GM04504 (cell line): ENCODE measurements at places on chromosomes 2 and 18.

DNA sequence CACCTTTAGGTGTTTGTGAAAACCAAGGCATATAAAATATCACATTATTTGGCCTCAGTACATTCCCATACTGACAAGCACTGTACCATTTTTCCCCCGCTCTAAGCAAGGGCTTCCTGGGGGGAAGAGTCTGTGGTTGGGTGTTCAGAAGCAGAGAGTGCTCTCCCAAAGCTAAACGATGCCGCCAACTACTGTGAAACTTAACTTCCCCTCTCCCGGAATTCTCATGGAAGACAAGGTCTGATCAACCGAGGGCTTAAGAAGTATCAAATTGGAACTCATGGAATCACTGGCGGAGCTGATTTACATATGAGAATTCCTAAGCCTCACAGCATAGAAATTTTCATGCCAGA, 433 bp upstream of the MFF start:
- DNase-seq = no peak

GRCh38 chr2:53111406-53111805, 656.2 kb upstream of the CHAC2 start:
- DNase-seq = no peak

DNA sequence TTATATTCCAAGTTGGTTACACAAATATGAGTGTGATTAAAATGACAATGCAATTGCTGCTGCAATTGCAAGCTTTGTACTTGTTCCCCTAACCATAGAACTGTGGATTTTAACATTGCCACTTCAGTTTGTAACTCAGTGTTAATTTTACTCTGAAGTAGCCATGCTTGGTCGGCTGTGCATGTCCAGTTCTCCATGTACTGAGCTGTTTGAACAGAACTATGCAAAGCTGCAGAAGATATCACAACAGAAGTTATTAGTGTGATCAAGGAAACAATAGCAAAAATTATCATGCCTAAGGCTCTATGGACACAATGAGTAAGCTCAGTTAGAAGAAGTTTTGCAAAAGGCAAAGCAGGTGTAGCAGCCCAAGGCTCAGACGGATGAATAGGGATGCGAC, 45.3 kb downstream of the CXCR4 start:
- DNase-seq = no peak

DNA sequence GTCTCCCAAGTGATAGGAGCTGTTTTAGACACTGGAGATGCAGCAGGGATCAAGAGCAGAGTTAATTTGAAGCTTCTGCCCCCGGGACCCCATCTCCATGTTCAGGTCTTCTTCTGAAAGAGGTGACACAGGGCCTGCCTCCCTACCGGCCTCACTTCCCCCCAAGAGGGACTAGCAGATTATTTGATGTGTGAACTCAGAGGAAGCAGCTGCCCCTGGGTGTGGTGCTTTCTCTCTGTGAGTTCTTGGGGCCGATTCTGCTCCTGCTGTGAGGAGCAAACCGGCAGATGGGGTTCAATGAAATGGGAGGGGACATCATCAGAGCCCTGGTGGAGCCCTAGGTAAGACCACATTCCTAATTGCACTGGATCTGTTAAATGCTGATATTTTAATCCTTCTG, 193.4 kb downstream of the FBXO15 start:
- no peak for DNase-seq

DNA sequence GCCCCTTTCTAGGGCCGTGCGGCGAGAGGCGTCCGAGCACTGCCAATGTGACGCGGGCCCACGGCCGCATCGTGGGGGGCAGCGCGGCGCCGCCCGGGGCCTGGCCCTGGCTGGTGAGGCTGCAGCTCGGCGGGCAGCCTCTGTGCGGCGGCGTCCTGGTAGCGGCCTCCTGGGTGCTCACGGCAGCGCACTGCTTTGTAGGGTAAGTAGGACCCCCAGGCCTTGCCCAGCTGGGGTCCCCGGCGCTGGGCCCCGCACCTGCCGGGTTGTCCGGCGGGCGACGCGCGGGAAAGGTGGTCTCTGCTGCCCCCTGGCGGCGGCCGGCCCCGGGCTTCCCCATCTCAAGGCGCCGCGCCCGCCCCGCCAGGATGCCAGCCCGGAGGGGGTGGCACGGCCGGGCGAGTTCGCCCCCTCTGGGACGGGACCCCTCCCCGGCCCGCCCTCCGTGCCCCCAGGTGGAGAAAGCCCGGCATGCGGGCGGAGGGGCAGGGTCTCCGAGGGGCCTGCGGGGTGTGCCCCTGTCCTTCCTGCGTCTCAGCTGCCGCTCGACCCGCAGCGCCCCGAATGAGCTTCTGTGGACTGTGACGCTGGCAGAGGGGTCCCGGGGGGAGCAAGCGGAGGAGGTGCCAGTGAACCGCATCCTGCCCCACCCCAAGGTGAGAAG, 1.9 kb downstream of the PRSS56 start:
- no peak for DNase-seq

- no peak for DNase-seq
Observed at GRCh38 chr2:134773759-134774742, 55.3 kb upstream of the TMEM163 start.

DNA sequence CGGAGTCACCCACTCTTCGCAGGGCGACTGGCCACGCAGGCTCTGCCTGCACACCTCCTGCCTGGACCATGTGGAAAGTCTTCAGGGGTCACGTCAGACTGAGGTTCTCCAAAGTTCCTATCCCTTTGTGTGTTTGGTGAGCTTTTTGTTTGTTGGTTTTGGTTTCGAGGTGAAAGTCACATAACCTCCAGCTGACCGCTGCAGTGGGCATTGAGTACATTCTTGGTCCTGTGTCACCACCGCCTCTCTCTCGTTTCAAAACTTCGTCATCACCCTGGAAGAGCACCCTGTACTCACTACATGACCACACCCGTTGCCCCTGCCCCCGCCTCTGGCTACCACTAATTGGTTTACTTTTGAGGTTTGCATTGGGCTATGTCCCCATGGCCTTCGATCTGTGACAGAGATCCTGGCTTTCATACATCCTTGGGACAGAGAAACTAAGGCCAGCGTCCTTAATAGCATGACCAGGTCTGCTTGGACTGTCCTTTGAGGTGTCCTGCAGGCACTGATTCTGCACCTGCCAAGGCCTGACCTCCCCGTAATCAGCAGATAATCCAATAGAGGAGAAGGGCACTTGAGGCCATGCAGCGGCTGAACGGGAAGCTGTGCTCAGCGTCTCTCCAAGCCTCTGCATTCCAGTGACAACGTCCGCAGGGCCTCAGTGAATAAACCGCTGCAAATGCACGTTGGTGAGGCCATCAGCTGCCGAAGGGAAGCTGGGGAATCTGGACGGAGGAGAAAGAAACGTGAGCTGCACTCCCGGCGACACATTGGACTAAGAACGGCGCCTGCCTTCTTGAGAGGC, 46.8 kb downstream of the SH3BP4 start:
- DNase-seq = no peak

GRCh38 chr2:186503827-186504606, 18.0 kb downstream of the ZC3H15 start:
- DNase-seq = no peak

GRCh38 chr2:28915939-28916338, 21.5 kb downstream of the WDR43 start:
- no peak for DNase-seq

DNA sequence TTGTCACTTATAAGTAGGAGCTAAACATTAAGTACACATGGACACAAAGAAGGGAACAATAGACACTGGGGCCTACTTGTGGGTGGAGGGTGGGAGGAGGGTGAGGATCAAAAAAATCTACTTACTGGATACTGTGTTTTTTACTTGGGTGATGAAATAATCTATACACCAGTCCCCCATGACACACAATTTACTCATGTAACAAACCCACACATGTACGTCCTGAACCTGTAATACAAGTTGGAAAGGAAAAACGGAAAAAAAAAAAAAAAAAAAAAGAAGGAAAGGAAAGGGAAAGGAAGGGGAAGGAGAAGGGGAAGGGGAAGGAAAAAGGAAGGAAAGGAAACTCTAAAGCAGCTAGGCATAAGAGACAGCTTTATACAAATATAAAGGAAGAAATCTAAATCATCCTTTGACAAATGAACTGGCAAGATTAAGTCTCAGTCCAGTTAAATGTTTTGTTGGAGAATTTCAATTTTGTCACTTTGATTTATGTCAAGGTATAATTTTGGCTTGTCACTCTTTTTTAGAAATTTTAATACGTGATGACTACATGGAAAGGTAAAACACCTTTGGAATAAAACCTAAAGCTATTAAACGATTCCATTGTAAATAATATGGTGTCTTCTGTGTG, 169.4 kb upstream of the OTX1 start:
- DNase-seq = no peak

- no peak for DNase-seq
Observed at GRCh38 chr2:120736202-120736623, 545 bp downstream of the GLI2 start.

- no peak for DNase-seq
Observed at GRCh38 chr2:28896906-28897305, 2.4 kb downstream of the WDR43 start.
